ENCODE measurements at places on chromosomes 12 and 14.

DNA sequence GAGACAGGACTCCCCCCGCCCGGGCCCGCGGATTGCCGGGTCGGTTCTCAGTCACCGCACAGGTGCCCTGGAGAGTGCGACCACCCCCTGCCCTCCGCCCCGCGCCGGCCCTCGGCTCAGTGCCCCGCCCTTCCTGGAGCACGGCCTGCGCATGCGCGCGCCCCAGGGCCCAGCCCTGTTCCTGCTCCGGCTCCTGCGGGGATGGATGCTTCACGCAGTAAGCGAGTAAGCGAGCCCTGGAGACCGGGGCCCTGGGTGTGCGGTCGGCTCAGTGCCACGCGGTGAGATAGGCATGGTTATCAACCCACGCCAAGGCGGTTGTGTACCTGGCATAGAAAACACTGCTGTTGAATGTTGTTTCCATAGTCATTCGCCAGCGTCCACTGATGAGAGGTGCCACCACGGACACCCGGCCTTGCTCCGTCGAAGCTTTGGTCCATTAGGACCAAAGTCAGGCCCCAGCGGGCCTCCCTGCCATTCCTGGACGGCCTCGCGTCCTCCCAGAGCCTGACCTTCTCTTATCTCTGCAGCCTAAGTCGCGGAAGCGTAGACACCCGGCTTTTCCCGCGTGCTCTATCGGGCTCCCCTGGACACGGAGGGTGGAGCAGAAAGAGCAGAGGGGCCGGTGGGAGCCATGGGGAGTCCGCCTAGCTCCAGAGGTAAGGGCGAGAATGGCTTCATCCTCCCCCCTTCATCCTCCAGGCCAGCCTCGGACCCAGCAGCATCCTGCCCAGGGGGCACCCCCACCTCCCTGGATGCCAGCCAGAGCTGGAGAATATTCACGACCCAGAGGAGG lies 90.6 kb downstream of the PAPOLA start:
- no peak for DNase-seq

DNA sequence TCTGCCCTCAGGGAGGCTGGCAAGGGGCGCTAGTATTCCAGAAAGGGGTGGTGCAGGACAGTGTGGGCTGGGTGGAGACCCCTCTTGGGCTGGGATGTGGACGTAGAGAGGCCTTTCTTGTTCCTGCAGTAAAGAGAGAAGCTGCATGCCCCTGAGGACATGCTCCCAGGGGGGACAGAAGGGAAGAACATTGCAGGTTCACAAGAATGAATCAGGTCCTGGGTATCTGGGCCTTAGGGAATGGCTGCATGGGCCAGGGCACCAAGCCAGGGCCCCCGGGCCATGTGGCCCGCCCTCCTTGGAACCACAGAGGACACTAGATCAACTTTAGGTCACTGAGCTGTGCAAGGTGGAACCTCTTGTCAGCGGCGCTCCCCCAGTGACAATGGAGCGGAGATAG lies 51.8 kb downstream of the ZNF664 start:
- DNase-seq = no peak

DNA sequence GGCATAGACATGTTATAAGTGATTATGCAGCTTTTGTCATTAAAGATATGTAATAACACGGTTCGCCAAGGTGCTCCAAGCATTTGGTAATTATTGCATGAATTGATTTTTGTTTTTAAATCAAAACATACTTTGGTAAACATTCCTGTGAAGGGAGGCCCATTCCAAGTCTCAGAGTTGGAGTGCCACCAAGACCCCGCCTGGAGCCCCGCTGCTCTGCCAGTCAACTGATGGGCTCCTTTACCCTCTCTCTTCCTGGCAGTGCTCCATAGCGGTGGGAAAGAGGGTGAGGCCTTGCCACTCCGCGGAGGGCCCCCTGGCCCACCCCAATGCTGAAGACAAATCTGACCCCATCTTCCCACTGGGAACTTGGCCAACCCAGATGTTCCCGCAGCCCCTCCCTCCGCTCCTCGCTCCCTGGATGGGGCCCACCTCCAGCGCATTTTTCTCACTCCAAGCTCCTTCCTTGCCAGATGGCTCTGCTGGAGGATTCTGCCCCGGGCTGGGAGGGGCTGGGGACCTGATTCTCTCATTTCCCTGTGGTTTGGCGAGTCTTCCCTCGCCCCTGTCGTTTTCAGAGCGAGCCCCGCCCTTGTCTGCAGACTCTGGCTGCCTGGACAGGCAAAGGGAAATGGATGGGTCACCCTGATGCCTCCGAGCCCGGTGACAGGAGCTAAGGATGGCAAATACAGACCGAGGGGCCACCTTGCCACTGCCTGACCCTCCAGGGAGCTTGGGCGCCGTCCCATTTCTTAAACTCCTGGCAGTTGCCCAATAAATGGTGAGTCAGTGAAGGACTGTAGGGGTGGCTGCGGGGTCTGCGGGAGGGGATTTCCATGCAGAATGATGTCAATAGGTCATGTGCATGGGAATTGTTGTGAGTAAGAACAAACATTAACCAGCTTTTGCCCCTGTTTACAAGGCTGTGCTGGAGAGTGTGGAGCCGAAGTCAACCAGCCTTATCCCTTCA lies 9.2 kb upstream of the PAPLN start:
- no peak for DNase-seq

- no peak for DNase-seq
Measured at GRCh38 chr14:39431416-39432178, 636 bp downstream of the FBXO33 start.

GRCh38 chr12:98062464-98063245 lies 452.7 kb upstream of the TMPO start:
- no peak for DNase-seq

DNA sequence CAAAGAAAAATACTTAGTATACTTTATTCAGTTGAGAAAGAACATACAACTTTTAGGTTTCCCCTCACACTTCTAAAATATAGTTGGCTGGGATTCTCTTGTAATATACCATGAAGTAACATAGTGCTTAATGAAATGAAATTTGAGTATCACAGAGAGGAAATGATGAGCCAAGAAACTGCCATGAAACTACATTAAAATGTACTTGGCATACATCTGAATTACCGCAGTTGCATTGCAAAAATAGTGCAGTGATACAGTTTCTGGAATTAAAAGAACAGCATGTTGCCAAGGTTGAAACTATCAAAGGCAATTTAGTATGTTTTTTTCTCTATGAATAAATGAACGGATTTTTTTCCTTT lies 389.2 kb downstream of the TMEM117 start:
- DNase-seq = no peak

GRCh38 chr12:2876431-2877046 lies 435 bp downstream of the FOXM1 start:
- no peak for DNase-seq

- DNase-seq = no peak
Measured at GRCh38 chr12:65952737-65953209, 128.5 kb downstream of the HMGA2 start.

DNA sequence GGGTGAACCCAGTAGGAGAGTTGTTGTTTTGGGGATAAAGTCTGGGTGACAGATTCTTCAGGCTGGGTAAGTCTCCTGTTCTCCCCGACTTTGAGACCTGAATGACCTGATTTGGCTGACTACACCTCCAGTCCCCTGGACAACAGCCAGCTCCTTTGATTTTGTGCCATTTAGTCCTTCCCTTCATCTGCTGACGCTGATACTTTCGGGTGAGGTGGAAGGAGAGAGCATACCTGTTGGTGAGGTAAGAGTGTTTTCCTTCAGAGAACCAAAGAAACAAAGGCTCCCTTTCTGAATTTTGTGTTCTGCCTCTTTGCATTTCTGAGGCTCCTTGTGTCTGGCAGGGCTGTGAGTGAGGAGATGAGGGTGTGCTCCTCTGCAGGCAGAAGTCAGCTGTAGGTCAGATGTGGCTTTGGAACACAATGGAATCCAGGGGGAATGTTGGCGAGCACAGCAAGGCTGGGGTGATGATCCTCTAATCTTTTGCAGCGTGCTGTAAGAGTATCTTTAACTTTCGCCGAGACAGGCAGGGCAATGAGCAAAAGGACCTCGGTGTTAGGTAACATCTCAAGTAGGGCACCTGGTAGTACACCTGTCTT lies 12.1 kb downstream of the ETV6 start:
- no peak for DNase-seq

DNA sequence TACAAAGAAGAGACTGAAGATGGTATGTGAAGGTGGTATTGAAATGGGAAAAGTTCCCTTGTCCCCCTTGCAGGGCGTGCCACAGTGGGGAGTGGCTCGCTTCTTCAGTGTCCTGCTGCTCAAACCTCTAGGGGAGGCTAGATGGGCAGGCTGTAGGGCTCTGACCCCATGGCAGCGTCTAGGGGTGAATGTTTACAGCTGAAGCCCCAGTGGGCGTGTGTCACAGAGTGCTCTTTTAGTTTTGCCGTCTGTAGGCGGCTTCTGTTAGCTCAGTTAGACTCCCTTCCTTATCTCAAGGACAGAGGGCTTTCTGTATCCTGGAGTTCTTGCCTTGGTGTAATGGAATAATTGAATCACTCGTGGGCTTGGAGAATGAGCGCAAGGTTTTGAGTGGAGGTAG lies 266.2 kb downstream of the RAD51B start:
- no peak for DNase-seq

DNA sequence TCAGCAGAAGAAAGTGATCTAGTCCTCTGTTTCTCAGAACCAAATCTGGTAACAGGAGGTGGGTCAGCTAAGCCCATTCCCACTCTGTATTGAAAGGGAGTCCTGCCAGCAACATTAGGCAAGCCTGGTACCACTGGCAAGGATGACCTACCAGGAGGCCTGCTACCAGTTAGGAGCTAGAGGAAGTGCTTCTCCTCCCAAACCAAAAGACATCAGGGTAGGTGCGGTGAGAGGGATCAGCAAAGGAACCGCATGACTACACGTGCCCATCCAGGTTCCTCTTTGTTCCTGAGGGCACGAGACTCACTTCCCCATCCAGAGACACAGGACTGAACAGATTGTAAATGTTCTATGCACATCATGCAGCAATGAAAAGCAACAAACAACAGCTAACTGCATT lies 2.8 kb downstream of the KLRC4 start:
- no peak for DNase-seq

- no peak for DNase-seq
Measured at GRCh38 chr14:30982533-30982932, 42.9 kb upstream of the AP4S1 start.

- peak; percentile 63 for DNase-seq
Measured at GRCh38 chr12:128583453-128583852, 240.3 kb downstream of the SLC15A4 start.
